ENCODE measurements at places on chromosomes 5 and 9.

GRCh38 chr5:14674983-14675854 is 10.7 kb downstream of the OTULIN start:
- DNase-seq: no peak

- no peak for DNase-seq
Measured at GRCh38 chr9:138031186-138031585, 153.6 kb downstream of the CACNA1B start.

DNA sequence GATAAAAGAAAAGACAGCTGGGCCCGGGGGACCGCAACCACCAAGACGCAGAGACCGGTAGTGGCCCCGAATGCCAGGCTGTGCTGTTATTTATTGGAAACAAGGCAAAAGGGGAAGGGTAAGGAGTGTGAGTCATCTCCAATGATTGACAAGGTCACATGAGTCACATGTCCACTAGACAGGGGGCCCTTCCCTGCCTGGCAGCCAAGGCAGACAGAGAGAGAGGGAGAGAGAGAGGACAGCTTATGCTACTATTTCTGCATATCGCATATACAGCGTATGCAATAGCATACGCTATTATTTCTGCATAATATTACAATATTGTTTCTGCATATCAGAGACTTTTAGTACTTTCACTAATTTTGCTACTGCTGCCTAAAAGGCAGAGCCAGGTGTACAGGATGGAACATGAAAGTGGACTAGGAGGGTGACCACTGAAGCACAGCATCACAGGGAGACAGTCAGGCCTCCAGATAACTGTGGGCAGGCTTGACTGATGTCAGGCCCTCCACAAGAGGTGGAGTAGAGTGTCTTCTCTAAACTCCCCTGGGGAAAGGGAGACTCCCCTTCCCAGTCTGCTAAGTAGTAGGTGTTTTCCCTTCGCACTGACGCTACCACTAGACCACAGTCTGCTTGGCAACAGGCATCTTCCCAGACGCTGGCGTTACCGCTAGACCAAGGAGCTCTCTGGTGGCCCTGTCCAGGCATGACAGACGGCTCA is 50.3 kb downstream of the RFX3 start:
- DNase-seq: peak; percentile 12

GRCh38 chr9:117415358-117415914 is 579 bp upstream of the ASTN2 start:
- DNase-seq: no peak

DNA sequence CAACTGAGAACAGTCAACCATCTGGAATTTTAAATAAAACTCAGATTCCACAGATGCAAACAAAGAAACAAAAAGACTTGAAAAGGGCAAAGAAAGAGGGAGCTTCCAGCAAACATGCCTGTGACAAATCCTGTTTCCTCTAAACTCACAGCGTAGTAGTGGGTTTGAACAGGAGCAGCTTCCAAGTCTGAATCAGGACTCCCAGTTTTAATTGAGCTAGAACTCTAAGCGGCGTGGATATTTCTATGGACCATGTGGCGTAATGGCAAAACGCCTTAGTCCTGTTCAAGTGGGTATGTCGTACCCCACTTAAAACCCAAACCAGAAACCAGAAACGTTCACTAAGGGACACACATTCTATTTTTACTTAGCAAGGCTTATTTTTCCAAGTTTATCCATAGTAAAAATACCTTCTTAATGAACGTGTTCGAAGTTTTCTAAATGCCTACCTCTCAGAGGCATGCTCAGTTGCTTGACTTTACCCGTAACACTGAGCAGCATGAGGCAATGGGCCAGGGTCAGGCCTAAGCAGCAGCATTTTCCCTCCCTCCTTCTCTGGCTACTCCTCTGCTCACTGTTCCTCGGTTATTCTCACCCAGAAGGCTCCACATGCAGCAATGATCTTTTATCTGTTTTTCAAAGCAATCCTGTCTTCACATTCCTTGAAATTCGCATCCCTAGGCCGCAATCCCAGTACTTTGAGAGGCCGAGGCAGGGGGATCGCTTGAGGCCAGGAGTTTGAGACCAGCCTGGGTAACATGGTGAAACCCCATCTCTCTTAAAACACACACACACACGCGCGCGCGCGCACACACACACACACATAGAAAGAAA is 77.9 kb downstream of the FNBP1 start:
- DNase-seq: no peak

DNA sequence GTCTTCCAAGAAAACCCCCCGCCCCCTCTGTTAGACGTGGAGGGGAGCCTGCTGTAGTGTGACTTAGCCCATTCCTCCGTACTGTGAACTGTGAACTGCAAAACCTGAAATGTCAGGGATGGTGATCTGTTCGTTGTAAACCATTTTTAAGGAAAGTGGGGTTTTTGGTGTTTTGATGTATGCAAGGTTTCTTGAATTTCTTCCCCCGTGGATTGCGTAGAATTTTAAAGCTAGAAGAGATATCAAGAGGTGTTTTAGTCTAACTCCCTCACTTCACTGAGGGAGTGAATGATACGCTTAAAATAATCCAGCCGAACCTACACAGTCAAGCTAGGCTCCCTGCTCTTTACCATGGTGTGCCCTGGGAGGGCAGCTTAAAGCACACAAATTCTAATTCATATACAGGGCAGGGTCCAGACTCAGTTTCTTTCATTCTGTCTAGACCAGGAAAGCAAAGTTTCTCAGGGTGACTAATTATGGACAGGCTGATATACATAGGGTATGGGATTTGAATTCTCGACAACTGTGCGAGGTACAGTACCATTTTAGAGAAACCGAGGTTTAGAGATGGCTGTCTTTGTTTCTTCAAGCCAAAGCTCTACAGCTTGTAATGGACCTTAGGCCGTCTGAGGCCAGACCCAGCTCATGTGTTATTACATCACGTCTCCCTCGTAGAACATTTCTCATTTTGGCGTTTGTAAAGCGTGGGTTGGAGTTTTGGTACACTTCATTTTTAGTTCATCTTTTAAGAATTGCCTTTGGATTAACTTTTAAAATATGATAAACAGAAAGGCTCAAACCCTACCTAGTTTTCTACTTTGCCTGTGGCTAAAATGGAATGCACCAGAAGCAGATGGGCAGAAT is 2.7 kb downstream of the PTGER4 start:
- no peak for DNase-seq

GRCh38 chr5:15003511-15003920 is 131.9 kb upstream of the ANKH start:
- DNase-seq: peak; percentile 36

DNA sequence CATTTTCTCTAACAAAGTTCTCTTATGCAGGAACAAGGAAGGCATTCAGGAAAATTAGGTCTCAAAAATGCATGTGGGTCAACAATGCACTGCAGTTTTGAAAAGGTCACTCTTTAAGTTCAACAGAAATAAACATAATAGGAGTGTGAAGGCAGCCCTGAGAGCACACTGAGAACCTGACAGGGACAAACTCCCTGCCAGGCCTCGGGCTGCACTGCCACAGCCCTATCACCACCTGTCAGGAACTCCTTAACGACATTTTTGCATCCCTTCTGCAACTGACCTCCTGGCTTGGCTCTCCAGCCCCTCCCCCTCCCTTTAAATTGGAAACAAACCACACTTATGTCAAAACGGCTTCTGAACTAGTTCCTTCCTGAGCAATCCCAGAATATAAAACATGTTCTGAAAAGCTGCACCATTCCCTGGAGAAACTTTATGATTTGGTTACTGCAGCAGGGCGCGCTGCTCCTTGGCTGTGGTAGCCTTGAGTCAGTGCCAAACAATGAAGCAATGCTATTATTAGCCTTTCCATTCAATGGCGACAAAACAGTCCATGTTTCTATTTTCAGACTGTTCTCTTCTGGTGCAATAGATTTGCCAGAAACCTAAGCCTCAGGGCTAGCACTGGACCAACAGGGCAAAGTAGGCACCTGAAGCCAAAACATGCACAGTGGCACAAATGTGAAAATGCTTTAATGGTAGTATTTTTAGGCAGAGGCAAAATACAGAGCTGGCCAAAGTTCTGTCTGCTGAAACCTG is 160.1 kb upstream of the ZNF608 start:
- peak; percentile 22 for DNase-seq

GRCh38 chr5:29162297-29162696 is 2031.2 kb upstream of the CDH6 start:
- no peak for DNase-seq

DNA sequence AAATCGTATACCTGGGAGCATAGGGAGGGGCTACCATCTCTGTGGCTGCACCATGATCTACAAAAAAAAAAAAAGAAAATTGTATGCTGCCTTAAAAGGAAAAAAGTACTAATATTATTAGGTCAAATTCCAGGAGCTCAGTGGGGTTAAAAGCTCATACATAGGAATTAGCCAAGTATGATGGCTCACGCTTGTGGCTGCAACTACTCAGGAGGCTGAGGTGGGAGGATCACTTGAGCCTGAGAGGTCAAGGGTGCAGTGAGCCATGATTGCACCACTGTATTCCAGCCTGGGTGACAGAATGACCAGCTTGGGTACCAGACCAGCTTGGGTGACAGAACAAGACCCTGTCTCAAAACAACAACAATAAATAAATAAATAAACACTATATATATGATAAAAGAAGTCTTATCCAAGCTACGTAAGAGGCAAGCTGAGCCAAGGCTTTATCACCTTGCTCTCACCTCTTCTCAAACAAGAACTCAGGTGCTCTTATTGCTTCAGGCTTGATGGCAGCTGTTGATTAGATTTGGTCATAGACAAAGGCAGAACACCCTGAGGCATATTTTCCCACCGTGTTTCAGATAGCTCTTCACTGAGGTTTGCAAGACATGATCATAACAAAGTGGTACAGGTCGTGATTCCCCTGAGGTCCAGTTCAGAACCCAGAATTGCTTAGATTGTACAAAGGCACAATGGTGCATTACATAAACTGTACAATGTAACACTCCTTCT is 3.3 kb upstream of the FBXW11 start:
- DNase-seq: no peak

DNA sequence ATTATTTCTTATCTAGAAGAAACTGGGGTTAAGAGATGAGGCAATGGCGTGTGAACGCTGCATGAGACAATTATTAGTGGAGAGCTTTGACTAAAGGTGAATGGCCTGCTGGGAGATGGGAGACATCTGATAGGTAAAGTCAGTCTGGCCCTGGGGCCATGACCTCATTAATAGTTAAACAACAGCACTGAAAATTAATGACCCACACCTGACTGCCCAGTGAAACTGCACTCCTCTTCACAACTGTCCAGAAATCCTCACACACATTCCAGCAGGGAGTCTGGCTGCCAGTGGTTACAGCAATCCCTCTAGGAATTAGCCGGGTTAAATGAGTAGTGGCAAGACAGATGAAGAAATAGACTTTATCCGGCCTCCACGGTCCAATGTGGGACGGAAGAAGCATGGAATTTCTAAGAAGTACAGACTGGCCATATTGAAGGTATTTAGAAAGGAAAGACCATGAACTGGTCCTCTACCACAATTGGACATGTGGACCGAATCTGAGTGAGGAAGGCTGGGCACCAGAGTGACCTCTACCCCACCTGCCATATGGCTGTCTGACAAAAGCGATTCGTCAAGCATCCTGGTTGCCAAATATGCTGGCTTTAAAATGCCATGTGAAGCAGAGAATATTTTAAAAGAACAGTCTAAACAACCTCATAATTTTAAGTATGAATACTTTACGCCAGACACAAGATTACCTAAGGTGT is 138.4 kb downstream of the EFNA5 start:
- no peak for DNase-seq

DNA sequence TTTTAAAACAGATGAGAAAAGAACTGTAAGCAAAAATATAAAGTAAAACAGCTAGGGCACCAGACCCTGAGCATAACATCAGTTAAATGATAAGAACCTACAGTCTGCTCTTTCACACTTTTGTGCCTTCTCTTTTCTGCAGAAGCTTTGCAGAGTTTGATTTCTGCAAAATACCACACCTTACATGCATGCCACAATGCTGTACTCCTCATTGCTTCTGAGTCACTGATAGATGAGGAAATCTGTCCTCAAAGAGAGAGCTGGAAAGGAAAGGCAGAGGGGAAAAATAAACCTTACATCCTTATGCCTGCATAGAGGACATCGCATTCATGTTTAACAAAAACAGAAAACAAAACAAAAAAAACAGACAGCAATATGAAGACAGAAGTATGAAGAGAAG is 142.9 kb downstream of the ATPSCKMT start:
- no peak for DNase-seq

DNA sequence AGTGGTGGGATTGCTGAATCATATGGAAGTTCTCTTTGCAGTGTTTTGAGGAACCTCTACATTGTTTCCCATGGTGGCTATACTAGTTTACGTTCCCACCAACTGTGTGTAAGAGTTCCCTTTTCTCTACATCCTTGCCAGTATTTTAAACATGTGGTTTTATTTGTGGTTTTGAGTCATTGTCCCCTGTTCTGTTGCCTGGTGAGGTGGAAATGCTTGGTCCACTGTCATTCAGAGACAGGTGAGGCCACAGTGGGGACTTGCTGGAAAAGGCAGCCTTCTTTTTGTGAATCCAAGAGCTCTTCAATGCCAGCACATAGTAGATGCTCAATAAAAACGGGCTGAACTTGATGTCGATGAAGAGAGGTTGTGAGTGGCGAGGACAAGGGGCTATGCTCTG is 44.2 kb downstream of the SH3PXD2B start:
- no peak for DNase-seq

DNA sequence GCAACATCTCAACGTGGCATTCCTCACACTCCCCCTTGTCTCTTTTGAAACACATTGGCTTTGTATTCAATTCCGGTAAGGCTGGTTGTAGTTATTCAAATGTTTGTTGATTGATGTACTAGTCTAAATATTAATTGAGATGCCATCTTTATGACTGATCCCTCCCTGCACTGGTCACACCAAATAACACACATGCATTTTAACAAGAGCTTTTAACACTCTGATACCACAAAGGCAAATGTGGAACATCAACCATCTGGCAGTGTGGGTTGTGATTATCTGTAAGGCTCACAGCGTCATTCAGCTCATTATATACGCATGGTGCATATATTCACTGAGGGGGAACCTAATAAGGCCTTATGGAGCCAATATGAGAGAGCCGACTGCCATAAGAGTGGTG is 305.0 kb downstream of the TENT4A start:
- no peak for DNase-seq

GRCh38 chr5:71782393-71782770 is 63.3 kb downstream of the CARTPT start:
- no peak for DNase-seq

DNA sequence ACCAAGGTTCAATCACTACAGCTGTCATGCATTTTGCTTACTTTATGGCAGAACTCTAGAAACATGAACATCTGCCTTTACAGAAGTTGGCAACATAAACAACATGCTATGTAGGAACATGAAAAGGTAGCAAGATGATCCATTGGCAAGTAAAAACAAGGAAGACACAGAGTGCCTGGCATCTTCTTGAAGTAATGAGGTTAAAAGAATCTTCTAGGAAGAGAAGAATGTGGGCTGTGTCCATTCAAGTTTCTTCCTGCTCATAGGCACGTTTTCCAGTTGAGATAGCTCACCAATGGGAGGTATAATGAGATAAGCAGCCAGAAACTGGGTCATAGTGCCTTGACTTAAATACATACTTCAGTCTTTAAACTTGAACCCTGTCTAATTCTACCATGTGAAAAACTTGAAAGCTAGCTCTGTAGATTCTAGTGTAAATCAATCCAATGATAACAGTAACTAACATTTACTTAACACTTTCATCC is 109.4 kb upstream of the PRLR start:
- DNase-seq: no peak

- DNase-seq: no peak
Measured at GRCh38 chr5:16855485-16855884, 80.6 kb downstream of the MYO10 start.

Measured in WTC11 (cell line).